Upper lobe of left lung (tissue), 6 donors: ENCODE measurements at places on chromosomes 5 and 9.

GRCh38 chr9:124202447-124202971, 55.2 kb upstream of the NEK6 start:
- no peak for DNase-seq

- DNase-seq = no peak
These were observed 200.2 kb downstream of the PLK2 start for GRCh38 chr5:58259685-58260152.

DNA sequence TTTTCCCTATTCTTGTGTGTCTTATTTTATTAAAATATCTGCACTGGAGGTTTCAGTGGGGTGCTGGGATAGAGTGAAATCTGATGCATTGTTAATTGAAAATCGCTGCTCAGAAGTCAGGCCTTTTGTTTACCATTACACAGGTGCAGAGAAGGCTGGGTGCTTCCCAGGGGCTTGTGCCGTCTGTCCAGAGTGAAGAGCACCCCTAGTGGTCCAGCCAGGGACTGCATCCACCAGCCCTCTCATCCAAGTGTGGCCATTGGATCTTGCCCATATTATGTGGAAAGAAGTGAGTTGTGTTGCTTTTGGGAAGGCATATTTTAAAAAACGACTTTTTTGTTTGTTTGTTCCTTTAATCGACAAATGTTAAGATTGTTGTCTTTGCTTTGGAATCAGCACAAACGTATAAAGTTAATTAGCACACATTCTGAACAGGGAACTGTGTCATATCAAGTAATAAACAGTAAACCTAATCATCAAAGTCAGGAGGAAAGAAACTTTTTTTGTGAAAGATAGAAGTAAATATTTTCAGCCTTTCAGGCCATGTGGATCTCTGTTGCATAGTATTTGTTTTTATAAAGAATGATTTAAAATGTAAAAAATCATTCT, 315.6 kb downstream of the MTRR start:
- DNase-seq = no peak

- DNase-seq = no peak
These were observed 74.9 kb downstream of the PGM5 start for GRCh38 chr9:68431307-68431706.

GRCh38 chr9:118222375-118222774, 518.2 kb downstream of the TLR4 start:
- DNase-seq = no peak
